Foreskin melanocyte (primary cell): ENCODE measurements at places on chromosomes 5 and 9.

DNA sequence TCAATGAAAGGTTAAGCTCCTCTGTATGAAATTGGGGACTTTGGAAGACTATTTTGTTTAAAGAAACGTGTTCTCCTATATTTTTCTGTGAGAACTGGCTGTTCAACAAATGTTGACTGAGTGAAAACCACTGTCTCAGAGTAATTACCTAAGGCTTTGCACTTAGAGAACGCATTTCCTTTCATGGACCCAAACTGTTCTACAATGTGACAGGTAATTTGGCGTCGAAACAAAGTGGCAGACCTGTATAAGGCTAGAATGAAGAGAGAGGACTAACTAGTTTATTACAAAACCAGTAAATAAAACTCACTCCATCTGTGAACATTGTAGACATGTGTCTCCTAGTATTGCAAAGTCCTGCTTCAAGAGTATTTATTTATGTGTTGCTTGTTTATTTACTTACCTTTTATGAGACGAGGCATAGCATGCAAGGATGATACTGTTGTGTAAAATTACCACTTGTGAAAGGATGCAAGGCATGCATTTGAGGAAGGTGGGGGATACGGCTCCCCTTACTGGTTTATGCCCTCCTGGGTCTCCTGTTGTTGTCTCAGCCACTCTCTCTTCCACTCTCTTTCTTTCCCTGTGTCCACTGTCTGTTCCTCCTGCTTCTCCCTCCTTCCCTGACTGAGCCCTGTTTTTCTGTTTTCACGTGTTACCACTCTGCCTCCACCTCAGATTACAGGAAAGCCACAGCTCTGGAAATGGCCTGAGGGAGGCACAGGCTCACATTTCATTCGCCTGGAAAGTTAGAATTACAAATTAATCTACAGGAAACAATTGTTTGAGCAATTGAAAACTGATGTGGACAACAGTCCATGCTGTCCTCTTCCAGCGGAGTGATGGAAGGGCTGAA lies 444.0 kb upstream of the ZNF608 start:
- no peak for DNase-seq

GRCh38 chr9:31032206-31032605 lies 1352.2 kb upstream of the ACO1 start:
- no peak for DNase-seq

- no peak for DNase-seq
Measured at GRCh38 chr5:148640471-148640870, 13.9 kb downstream of the HTR4 start.

GRCh38 chr9:36945999-36946398 lies 88.1 kb downstream of the PAX5 start:
- no peak for DNase-seq
